ENCODE measurements at places on chromosomes 3 and 15. TPM values are rescaled to one million over a fixed set of nuclear protein-coding genes. Genes with fewer than 3 reads are reported as not detected.

- no peak for DNase-seq
Measured at GRCh38 chr3:51328206-51328605, 56.9 kb upstream of the MANF start.

- DNase-seq: no peak
Measured at GRCh38 chr3:87694678-87695077, 364.1 kb downstream of the CGGBP1 start.

GRCh38 chr3:111669926-111670630, 74.9 kb upstream of the ZBED2 start:
- DNase-seq: peak; percentile 90

DNA sequence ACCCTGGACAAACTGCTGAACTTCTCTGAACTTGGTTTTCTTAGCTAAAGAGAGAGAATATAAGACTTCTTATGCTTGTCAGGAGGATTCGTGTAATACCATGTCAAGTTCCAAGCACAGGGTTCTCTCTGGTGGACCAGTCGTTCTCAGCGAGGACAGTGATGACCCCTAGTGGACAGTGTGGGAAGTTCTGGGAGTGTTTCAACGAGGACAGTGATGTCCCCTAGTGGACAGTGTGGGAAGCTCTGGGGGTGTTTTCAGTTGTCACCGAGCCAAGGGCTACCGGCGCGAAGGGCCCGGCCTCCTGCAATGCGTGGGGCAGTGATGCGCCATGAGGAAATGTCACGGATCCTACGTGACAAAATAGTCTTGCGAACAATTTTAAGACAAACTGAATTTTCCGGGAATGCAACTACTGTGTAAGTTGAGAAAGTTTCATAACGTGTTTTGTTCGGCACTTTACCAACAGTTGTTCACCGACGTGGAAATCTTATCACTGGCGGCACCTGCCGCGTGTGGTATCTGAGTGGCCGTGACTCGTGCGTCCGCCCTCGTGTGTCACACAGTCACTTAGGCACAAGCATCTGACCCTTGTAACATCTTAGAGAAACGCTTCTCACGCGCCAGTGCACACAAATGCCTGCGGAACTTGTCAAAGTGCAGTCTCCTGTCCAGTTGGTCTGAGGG, 39.3 kb upstream of the MUC4 start:
- DNase-seq: peak; percentile 89

- DNase-seq: no peak
Measured at GRCh38 chr3:133512416-133513089, 60.9 kb upstream of the CDV3 start.

DNA sequence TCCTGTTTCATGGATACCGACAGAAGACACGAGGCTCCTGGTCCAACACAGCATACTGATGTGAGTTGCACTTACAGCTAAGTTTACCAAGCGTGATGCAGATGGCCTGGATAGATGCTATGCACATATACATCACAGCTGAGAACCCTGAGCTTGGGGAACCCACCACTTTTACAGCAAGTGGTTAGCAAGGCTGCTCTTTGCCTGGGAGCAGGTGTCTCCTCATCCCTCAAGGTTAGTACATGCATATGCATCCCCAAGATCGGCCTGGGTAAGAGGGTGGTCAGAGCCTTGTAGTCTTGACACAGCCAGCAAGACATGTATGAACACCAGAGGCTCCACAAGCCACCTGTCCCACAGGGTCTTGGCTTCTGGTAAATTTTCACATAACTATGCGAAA, 28.3 kb downstream of the LRRC2 start:
- no peak for DNase-seq

LRTM1 gene
- total RNA-seq: not detected

GRAMD2A gene
- total RNA-seq: 0.44 TPM

TGM4 gene
- total RNA-seq: not detected
